ENCODE measurements at places on chromosomes 3 and 15. TPM values are rescaled to one million over a fixed set of nuclear protein-coding genes. Genes with fewer than 3 reads are reported as not detected.

DNA sequence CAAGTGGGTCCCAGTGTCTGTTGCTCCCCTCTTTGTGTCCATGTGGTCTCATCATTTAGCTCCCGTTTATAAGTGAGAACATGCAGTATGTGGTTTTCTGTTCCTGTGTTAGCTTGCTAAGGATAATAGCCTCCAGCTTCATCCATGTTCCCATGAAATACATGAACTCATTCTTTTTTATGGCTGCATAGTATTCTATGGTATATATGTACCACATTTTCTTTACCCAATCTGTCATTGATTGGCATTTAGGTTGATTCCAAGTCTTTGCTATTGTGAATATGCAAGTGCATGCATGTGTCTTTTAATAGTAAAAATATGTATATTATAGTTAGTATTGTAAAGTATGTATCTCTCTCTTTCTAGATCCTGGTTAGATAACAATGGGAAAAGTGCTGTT is 53.9 kb downstream of the TCAIM start:
- no peak for DNase-seq

GRCh38 chr3:161559177-161559998 is 62.8 kb downstream of the OTOL1 start:
- DNase-seq: no peak

- DNase-seq: no peak
These were observed 5.2 kb upstream of the CPLX3 start for GRCh38 chr15:74821091-74821789.

GRCh38 chr3:194265505-194265892 is 85.6 kb downstream of the CPN2 start:
- DNase-seq: peak; percentile 56

GRCh38 chr3:151816091-151816604 is 2.2 kb downstream of the AADAC start:
- DNase-seq: no peak

GRCh38 chr15:37619358-37620042 is 314.9 kb upstream of the TMCO5A start:
- peak; percentile 30 for DNase-seq

- no peak for DNase-seq
These were observed 246.7 kb downstream of the LPP start for GRCh38 chr3:188400494-188401243.

DNA sequence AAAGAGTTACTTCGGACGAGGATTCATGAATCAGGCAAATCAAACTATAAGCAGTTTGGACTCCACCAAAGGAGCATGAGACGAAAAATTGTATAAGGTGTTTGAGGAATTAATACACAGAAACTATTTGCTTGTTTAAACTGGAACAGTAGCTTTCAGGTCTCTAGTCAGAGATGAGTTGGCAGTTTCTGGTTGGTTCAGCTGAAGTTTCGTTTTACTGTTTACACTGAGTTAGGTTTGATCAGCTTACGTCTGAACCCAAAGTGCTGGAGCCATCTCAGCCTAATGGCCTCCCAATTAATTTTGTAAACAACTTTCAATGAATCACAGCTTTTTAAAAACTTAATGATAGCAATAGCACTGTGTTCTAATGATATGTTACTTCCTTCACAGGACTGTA is 703.7 kb downstream of the NLGN1 start:
- DNase-seq: no peak

DNA sequence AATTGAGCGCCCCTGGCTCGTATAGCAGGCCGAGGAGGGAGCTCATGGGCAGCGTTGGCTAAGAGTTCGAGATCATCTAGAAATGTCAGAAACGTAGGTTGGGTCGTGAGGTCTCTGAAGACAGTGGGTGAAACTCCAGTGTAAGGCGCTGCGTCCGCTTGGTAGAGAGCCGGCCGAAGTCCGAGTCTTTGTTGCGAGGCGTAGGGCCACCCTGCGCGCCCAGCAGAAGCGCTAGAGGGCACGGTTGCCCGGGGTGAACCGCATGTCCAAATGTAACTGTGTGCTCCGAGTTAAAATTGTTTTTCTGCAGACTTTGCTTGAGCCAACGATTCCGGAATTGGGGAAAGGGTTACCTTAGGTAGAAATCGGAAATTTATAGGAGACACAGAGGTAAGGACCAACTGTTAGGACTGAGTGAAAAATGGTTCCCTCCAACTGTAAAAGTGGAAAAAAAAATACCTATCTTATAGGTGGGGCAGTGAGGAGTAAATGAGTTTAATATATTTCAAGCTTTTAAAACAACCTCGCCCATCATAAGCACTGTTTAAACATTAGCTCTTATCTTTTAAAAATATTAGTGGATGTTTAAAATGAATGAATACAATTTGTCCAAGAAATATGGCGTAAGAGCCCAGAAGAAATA is 993 bp upstream of the SIAH2 start:
- DNase-seq: no peak

DNA sequence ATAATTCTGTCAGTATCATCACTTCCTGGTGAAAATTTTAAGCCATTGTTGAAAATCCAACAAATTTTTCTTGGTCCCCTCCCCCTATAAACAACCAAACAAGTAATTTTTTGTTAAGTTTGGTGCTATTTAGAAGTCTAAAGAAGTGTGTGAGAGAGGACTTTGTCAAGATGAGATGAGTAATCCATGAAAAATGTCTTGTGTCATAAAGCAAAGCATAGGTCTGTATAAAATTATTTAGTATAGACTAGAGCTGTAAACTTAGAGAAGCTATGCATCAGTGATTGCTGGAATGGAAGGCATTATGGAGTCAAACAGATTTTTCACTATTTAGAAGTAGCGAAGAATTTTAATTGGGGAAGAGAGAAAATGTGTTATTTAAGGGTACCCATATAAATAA is 31.4 kb downstream of the MAPK6 start:
- no peak for DNase-seq

- DNase-seq: no peak
These were observed 28.1 kb upstream of the CORO2B start for GRCh38 chr15:68550498-68551295.

GRCh38 chr3:31472479-31473390 is 60.0 kb upstream of the STT3B start:
- DNase-seq: no peak

Gene ZNF662
- 2.1 TPM for polyA plus RNA-seq

Gene PGBD4
- 0.77 TPM for polyA plus RNA-seq

Gene CHRNA7
- polyA plus RNA-seq: 0.05 TPM

Gene MCF2L2
- polyA plus RNA-seq: 0.05 TPM

Gene SNX22
- polyA plus RNA-seq: 0.07 TPM

Gene CDCP1
- polyA plus RNA-seq: 1.3 TPM

Gene SI
- polyA plus RNA-seq: not detected

Gene SCN11A
- 0.02 TPM for polyA plus RNA-seq

Gene NANOGP8
- not detected for polyA plus RNA-seq

Gene UBE2E2
- polyA plus RNA-seq: 40.2 TPM

Gene CNTN6
- polyA plus RNA-seq: not detected

Gene CFAP20DC
- 2.2 TPM for polyA plus RNA-seq
